ENCODE measurements at places on chromosomes 2 and 18.
A peak's percentile ranks its signal among the peaks of the same experiment; 100 is the strongest.

- DNase-seq = no peak
These were observed 49.4 kb downstream of the CCDC88A start for GRCh38 chr2:55370208-55370607.

- no peak for DNase-seq
These were observed 148.3 kb upstream of the HDAC4 start for GRCh38 chr2:239548965-239549595.

- DNase-seq = no peak
These were observed 138.5 kb upstream of the RASGRP3 start for GRCh38 chr2:33337981-33338380.

DNA sequence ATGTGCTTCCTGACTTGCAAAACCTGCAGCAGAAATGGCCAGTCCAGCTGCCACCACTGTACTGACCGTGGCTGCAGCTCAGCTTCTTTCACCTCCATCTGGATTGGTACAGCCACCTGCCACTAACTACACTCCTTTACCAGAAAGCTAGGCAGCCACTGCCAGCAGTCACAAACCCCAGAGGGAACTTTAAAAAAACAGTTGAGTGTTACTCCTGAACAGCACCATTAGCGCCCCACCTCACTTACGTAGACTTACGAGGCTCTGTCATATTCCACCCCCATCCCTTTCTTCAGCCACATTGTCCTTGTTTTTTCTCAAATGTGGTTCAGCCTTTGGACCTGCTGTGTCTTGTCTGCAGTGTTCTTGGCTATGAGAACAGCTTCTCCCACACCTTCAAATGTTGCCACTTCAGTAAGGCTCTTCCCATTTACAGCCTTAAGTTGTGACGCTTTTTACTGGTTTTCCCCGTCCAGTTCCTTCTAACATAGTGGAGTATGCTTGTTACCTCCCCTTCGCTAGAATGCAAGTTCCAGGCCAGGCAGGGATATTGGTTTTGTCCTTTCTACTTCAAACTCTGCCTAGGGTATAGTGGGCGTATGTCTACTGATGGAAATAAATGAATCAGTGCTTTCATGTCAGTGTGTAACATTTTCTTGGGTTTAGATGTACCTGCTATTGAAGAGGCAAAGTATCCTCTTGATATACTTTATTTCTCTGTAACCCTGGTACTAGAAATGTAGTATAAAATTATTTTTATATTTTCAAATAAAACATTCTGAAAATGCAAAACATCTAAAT lies 17.0 kb downstream of the HNRNPA3 start:
- no peak for DNase-seq

GRCh38 chr2:121173112-121173511 lies 111.9 kb downstream of the TFCP2L1 start:
- DNase-seq = no peak

DNA sequence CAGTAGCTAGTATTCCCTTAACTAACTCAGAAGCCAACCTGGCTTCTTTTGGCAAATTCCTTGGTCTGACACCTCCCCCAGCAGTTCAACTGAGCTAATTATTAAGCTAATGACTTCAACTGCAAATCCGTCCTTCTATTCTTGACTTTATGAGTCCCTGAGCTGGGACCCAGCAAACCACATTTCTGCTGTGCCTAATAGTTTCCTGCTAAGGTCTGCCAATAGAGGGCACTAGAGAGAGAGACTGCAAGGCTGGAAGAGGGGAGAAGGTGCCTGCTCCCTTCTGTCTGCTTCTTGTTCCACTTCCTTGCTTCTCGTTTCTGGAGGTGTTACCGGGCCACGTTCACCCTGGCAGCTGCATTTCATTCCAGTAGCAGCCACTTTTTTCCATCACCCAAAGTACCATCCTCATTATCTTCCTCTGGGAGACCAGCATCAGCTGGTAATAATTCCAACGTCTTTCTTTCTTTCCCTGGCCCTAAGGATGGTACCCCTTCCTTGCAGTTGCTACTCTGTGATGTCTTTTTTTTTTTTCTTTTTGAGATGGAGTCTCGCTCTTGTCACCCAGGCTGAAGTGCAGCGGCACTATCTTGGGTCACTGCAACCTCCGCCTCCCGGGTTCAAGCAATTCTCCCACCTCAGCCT lies 352.0 kb downstream of the TNS1 start:
- DNase-seq = peak; percentile 11

- DNase-seq = no peak
These were observed 21.2 kb upstream of the EPAS1 start for GRCh38 chr2:46275995-46276394.

Data from stimulated activated naive B cell treated with anti-CD40 and anti-IgM and Interleukin-4, amounts not matched to agents 10 μg/mL and 1 μg/mL and 100 μg/mL, for 72 hours (primary cell).